Stimulated activated naive B cell treated with anti-CD40 and anti-IgM and Interleukin-4, amounts not matched to agents 10 μg/mL and 1 μg/mL and 100 μg/mL, for 72 hours (primary cell): ENCODE measurements at places on chromosomes 2 and 18.

DNA sequence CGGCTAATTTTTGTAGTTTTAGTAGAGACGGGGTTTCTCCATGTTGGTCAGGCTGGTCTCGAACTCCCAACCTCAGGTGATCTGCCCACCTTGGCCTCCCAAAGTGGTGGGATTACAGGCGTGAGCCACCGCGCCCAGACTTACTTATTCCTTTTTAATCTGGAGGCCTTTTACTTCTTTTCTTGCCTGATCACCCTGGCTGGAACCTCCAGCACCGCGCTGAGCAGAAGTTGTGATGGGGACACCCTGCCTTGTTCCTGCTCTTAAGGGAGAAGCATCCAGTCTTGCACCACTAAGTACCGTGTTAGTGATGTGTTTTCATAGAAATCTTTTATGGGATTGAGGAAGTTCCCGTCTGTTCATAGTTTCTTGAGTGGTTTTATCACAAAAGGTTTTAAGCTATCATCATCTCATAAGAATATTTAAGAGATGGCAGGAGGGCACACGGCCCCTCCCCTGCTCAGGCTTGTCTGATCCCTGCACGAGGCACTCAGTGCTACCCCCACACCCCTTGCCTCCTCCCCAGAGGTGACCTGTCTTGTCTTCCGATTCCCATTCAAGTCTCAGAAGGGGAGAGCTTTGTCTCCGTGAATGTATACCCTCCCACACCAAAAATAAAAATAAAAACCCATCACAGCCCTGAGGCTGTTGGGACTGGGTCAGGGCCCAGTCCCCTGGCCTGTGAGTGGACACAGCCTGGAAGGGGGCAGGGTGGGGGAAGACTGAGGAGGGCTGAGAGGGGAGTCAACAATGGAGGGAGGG lies 65.3 kb upstream of the SMAD7 start:
- no peak for DNase-seq

- DNase-seq: no peak
These were observed 272.8 kb upstream of the MMADHC start for GRCh38 chr2:149860276-149860921.

DNA sequence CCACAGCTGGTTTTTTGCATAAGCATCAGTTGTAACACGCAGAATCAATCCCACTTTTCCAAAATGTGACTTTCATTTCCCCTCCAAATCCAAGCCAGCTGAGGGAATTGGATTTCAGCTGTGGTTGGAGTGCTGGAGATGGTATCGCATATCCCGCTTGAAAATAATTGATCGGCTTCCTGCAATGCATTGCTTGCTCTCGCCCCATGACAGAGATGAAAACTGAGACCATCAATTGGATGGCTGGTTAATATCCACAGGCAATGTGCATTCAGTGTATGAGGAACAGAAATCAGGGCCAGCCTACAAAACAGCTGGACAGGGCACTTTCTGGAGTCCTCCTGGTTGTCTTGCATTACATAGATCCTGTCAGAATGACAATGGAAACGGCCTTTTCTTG lies 135.3 kb downstream of the MAIP1 start:
- DNase-seq: no peak

- DNase-seq: no peak
These were observed 155.6 kb upstream of the DNMT3A start for GRCh38 chr2:25497229-25497917.

- no peak for DNase-seq
These were observed 695.7 kb upstream of the POU3F3 start for GRCh38 chr2:104158191-104158590.
